ENCODE measurements at places on chromosomes 16 and 17. TPM values are rescaled to one million over a fixed set of nuclear protein-coding genes. Genes with fewer than 3 reads are reported as not detected.

DNAI2 gene
- total RNA-seq, result not detected

DNA sequence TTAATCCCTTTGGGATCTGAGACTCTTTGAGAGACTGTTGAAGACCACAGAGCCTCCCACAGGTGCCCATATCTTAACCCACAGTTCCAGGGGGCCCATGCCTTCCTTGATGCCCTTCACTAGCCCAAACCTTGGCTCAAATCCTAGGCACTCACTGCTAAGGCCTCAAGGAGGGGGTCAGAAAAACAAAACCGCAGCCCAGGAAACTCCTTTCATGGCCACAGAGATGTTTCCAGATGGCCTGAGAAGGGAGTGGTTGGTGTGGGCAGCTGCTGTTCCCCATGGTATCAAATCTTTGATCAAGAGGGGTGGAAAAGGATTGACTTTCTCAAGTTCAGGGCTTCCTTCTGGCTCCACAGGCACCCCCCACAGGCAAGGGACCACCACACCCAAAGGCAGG, 44.7 kb downstream of the CDH1 start:
- no peak for DNase-seq

PLA2G10 gene
- total RNA-seq, result not detected

MYH8 gene
- not detected for total RNA-seq

DNA sequence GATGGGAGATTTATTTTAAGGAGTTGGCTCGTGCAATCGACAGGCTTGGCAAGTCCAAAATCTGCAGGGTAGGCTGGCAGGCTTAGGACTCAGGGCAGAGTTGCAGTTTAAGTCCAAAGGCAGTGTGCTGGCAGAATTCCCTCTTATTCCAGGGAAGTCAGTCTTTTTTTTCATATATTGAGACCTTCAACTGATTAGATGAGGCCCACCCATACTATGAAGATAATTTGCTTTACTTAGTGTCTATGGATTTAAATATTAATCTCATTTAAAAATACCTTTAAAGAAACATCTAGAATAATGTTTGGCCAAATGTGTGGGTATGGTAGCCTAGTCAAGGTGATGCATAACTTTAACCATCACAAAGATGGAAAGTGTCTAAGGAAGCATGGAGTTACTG, 99.8 kb downstream of the CNTNAP4 start:
- DNase-seq, result no peak

DNA sequence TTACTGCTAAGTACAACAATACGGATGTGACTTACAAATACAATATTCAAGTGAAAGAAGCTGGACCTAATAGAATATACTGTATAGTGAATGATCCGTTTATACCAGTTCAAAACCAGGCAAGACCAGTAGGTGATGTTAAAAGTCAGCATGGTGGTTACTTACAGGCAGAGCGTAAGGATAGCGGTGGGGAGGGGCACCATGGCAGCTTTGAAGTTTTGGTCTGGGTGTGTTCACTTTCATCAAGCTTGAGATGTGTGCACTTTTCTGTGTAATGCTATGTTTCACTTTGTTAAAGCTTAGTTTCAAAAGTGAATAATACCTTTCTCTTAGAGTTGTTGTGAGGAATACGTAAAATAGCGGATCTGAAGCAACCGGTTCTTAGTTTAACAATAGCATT, 16.5 kb upstream of the SLC35G3 start:
- no peak for DNase-seq

Measured in fibroblast of lung (primary cell).